ENCODE measurements at places on chromosomes 4 and X.

DNA sequence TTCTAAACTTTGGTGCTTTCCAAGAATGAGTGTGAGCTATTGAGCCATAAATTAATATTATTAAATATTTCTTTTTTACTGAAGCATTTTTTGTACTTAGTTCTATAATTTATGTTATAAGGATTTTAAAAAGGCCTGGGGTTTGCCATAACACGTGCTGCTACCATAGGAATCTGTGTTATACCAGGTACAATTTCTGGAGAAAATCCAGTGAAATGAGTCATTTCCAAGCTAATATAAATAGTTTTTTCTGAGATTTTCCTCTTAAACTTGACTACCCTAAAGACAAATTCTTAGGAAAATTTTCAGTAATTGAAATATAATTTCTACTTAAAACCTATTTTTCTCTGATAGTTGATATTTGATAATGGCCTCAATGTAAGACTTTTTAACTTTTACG is 130.8 kb downstream of the TLL1 start:
- DNase-seq: no peak

- DNase-seq: no peak
Observed at GRCh38 chrX:17584248-17584681, 153.0 kb upstream of the SCML1 start.

DNA sequence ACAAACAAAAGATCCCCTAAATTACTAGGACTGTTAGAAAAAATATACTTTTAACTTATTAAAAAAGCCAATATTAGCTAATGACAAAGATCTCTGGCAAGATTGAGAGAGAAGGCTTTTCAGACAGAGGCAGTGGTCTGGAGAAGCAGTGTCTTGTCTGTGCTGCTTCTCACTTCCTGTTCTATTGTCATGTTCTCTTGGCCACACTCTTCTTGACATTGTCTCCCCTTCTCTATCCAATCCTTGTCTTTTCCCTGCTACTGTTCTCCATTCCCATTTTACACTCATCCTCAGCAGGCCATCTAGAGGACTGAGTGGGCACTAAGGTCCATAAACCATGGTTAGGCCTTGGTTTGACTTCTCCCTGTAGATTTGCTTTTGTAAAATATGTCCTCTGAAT is 14.0 kb upstream of the TAPT1 start:
- no peak for DNase-seq

DNA sequence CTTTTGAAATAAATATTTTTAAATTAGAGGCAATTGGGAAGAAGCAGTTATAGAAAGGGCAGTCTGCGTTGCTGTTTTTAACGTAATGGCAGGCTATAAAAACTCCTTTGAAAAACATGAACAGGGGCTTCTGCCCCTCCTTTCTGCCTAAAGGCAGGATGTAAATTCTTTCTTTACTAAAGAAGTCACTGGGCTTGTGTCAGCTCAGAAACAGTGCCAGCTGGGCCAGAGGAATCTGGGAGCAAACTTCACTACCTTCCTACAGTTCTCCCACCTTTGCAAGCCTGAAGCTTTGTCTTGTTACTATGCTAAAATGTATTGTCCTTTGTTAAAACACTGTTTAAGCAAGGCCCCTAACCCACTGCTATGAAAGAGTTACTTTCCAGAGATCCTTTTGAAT is 1664.8 kb downstream of the RPA4 start:
- no peak for DNase-seq

- no peak for DNase-seq
Observed at GRCh38 chrX:2618516-2618915, 72.6 kb upstream of the CD99 start.
